ENCODE measurements at places on chromosomes 3 and 15. TPM values are rescaled to one million over a fixed set of nuclear protein-coding genes. Genes with fewer than 3 reads are reported as not detected.

Gene CTXN2
- not detected for total RNA-seq

Gene TM4SF1
- total RNA-seq, result 183 TPM

Gene TTC23
- 24.7 TPM for total RNA-seq

Gene THPO
- total RNA-seq, result 0.16 TPM

Gene SERPINI2
- total RNA-seq, result not detected

Gene SERPINI1
- 6.1 TPM for total RNA-seq

Gene GOLGA8S
- under 0.01 TPM for total RNA-seq

Gene UQCC5
- total RNA-seq, result 8.9 TPM
